ENCODE measurements at places on chromosomes 5 and 9.

DNA sequence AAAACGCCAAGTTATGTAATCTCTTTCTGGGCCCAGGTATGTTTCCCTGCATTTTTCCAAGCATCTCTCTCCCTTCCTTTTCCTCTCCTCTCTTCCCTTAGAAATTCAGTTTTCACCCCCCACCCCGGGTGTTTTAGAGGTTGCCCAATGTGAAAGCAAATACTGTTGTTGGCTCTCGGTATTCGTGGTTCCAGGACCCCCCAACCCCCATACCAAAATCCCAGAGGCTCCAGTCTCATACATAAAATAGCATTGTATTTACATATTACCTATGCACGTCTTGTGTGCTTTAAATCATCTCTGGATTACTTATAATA is 48.8 kb downstream of the ACER2 start:
- no peak for DNase-seq

DNA sequence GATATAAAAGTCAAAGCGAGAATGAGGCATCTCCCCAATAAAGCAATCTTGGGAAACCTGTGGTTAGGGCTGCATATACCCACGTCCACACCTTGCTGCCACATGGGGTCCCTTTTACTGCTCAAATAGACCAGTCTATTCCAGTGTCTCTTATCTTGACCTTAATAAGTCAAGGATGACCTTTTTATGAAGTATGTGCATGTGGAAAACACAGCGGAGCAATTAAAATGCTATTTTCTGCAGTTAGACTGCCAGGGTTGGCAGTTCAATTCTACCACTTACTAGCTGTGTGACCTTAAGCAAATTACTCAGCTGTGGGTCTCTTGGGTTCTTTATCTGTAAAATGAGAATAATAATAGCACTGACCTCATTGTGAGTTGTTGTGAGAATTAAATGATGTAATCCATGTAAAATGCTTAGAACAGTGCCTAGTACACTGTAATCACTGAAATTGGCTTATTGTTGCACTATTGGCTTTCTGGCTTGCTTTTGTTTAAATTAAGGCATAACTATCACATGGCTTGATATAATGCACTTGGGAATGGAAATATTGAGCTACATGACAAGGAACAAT is 67.8 kb upstream of the HSPB3 start:
- DNase-seq = no peak

DNA sequence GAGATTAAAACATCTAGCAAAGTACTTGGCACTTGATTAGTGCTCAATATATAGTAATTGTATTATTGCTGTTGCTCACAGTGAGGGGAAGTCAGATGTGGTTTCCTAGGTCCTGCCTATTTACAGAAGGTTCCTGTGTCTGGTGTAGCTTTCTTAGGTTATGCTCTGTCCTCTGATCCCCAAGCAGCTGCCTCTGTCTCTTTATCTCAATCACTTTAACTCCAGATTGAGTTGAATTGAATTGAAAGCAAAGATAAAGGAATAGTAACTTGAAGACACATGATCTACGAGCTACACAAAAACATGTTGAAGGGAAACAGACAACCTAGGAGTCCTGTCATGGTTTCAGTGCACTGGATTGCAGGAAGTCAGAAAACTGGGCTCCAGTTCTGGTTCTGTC is 113.9 kb upstream of the ADAMTSL1 start:
- no peak for DNase-seq

- DNase-seq = no peak
Observed at GRCh38 chr9:101333490-101333889, 51.3 kb downstream of the BAAT start.

DNA sequence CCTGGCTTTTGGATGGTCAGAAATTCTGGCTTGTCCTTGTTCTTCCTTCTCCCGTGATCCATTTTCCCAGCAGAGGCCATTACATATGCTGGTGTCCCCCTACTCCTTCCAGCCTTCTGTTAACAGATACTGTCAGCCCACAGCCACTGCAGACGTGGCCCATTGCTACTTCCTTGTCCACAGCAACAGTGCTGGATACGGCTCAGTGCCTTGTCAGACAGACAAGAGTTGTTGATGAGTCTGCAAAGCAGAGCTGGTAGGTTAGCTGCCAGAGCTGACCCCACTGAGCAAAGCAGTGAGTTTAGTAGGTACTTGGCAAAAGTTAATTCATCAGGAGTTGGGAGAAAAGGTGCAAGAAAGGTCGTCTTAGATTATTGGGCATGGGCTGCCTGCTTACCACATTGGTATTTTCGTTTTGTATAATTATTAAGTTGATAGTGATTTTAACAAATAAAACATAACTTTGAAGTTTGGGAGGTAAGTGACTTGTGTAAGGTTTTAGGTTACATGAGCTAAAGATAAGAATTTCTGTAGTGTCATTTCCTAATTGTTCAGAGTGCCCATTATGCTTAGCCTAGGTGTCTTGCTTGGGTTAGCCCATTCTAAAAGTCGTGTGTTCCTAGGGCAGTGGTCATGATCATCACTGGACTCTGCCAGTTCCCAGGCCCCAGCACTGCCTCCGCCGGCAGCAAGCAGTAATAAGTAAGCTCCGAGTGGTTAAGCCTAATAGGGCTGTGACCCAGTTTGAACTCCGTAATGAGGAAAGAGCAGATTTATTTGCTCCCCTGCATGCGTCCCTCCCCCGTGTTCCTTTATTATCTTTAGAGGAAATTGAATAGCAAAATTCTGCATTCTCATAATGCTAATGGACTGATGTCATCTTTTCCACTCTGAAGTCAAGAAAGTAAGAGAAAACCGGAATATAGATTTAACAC is 292.0 kb downstream of the FANCC start:
- DNase-seq = peak; percentile 80

DNA sequence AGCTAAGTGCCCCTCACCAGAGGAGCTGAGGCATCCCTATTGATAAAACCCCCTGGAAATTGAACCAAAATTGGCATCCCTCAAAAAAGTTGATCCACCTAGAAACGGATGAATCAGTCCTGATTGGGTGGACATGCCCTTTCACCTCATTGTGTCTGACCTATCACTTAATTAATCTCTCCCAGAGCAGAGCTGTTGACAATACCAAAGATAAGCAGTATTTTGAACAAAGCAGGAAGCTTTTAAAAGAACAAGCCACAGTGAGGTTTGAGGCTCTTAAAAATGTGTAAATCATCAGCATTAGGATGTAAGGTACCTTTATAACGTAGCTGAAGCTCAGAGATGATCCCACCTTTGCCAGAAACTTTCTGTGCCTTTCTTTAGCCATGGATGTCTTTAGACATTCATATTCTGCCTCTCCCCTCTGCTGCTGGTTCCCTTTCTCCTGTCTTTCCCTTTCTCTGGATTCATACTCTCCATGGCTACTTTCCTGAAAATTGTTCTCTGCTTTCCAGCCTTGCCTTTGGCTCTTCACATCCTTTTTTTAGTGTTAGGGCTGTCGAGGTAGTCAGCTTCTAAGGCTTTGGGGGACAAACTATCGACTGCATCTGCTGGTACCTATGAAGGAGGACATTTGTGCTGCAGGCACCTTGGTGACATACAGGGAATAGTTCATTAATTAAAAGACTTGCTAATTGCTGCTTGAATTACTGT is 7.8 kb upstream of the LHX2 start:
- DNase-seq = no peak

GRCh38 chr9:14238079-14238478 is 75.9 kb downstream of the NFIB start:
- no peak for DNase-seq

- DNase-seq = no peak
Observed at GRCh38 chr5:140551872-140552271, 4.4 kb downstream of the EIF4EBP3 start.

DNA sequence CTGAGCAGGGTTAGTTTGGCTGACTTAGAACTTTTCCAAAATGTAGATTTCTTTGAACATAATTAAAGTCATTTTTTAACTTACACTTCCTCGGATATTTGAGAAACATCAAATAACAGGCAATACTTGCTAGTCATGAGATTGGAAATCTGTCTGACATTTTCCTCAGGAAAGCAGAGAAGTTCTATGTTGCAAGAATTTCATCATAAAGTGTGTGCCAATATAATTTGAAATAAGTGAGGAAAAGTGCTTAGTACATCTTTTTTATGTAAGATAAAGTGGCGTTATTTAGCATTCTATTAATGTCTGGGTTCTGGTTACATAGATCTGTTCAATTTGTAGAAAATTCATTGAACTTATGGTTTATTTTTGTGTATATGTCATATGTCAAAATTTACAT is 48.7 kb upstream of the C5orf47 start:
- no peak for DNase-seq

DNA sequence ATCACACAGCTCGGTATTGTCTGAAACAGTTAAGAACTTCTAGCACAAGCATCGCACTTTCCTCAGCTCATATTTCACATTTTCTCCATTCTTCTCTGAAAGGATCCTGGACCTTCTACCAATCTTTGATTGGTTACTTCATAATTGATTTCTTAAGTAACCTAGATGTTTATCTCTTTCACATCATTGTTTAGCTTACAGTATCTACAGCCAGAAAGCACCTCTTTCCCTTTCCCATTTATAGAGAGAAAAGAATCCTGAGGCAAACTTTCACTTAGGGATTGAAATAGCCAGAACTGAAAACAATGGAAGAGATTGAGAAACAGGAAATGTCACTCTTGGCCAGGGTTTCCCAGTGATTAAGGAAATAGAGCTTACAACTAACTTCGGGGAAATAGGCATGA is 2.5 kb downstream of the IL33 start:
- no peak for DNase-seq

- DNase-seq = no peak
Observed at GRCh38 chr5:90071066-90071465, 338.5 kb downstream of the CETN3 start.

DNA sequence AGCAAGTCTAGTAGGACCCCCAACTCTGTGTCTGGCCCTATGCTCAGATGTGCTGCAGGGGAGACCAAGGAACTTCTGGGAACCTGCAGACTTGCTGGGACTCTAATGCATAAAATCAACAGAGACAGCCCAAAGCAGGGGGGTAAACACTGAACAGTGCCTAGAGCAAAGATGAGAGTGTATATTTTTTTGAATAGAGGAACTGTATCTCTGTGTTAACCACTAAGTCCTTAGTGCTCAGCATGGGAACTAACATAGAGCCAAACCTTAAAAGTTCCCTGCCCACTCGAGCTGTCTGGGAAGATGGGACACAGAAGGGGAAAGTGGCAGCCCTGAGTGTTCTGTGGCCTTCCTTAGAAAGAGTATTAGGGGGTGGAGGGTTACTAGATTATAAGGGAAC is 51.9 kb downstream of the C5orf15 start:
- DNase-seq = no peak

- DNase-seq = no peak
Observed at GRCh38 chr5:160619381-160619780, 197.7 kb downstream of the PTTG1 start.

GRCh38 chr5:26691486-26691885 is 346.9 kb downstream of the CDH9 start:
- DNase-seq = no peak

DNA sequence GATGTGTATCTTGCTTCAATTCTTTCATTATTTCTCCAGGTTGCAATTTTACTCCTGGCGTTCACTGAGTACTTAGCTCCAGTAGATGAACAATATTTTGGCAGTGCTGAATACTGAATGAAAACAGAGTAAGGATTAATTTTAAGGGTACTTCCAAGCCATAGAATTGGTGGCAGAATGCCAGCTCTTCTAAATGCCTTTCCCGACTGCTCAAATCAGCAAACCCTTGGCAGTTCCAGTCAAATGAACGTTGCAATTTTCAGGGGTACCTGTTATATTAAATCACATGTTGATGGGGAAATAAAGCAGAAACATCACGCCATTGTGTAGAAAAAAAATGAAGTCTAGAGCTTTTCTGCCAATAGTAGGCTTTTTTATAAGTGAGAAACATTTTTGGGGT is 282.4 kb upstream of the RPS23 start:
- DNase-seq = no peak

DNA sequence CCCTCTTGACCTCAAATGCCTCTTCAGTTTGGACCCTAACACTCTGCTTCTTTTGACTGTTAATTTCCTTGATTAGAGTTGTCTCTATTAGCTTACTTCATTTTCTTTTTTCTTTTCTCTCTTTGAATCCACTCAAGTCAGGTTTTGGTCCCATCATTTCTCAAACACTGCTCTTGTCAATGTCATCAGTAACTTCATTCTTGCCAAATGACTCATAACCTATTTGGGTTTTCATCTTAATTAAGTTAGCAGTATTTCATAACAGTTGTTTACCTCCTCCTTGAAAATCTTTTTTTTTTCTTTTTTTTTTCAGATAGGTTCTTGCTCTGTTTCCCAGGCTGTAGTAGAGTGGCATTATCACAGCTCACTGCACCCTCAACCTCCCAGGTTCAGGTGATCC is 119.6 kb downstream of the PARP8 start:
- no peak for DNase-seq

DNA sequence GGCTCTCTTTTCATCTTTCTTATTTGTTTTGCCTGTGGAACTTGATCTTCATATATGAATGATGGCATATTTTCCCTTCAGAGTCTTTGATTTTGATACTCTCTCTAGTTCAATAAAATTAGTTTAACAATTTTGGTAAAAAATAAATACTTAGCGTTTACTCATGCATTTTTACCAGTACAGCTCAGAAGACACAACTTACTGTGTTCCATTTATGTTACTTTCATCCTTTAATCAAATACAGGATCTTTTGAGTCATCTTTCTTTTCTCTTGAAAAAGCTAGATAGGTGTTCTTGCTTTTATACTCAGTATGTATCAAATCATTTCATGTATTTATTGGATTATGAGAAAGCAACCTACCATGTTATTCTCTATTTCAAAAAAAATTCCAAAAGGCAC is 47.1 kb upstream of the RICTOR start:
- DNase-seq = no peak

- DNase-seq = no peak
Observed at GRCh38 chr9:19631181-19631580, 157.7 kb downstream of the SLC24A2 start.

- no peak for DNase-seq
Observed at GRCh38 chr5:149900390-149900789, 44.2 kb downstream of the PDE6A start.

DNA sequence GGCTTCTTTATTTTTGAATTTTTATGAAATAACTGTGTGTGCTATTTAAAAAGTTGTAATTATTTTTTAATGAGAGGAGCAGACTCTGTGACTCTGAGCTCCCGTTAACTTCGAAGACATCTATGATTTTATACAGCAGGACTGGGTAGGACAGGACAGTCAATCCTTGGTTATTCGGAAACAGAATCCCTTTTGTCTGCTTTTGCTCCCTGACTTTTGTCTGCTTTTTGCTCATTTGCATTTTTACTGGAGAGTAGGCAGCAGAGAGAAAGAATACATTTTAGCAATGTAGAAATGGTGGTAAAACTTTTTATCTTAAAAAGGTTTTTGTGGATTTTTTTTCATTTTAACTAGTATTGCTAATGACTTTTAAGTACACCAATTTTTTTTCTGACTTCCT is 303.6 kb downstream of the ARHGAP26 start:
- no peak for DNase-seq

DNA sequence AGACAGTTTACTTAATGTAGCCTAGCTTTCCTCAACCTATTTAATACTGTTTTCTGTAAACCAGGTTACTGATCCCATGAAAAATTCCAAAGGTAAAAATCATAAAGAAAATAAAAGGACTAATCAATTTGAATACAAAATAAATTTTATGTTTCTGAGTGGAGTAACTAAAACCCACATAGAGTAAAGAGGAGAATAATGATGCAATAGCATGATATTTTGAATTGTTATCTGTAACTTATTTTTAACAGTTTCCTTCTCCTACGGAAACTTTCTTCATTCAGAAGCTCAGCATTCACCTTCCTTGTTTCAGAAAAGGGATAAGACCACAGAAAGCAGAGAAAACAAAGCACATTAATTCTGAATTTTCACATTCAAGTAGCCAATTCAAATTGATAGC is 320.6 kb upstream of the NUDT12 start:
- no peak for DNase-seq

Data from aorta (tissue), 5 donors.